ENCODE measurements at places on chromosomes 7 and 10. TPM values are rescaled to one million over a fixed set of nuclear protein-coding genes. Genes with fewer than 3 reads are reported as not detected.
A peak's percentile ranks its signal among the peaks of the same experiment; 100 is the strongest.

HBP1 gene
- 123 TPM for total RNA-seq

DNA sequence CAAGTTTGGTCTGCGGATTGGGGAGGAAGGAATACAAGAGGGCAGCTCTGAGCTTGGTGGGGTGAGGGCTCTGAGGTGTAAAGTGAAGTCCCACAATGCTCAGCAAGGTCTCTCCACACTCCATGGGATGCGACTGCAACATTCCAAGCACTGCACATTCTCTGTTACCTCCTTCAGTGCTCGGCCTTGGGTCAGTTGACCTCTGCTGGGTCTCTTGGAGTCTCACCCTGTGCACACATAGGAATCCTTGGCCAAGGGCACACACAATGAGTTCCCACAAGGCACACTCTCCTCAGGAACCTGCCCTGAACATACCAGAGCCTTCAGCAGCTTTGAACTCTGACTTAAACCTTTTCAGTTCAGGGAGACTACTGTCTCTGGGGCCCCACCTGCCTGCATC is 2.4 kb upstream of the WDFY4 start:
- no peak for DNase-seq

EN2 gene
- 2.2 TPM for total RNA-seq

- DNase-seq, result no peak
Observed at GRCh38 chr7:113207441-113207840, 89.1 kb upstream of the SMIM30 start.

PON3 gene
- total RNA-seq, result not detected

DNA sequence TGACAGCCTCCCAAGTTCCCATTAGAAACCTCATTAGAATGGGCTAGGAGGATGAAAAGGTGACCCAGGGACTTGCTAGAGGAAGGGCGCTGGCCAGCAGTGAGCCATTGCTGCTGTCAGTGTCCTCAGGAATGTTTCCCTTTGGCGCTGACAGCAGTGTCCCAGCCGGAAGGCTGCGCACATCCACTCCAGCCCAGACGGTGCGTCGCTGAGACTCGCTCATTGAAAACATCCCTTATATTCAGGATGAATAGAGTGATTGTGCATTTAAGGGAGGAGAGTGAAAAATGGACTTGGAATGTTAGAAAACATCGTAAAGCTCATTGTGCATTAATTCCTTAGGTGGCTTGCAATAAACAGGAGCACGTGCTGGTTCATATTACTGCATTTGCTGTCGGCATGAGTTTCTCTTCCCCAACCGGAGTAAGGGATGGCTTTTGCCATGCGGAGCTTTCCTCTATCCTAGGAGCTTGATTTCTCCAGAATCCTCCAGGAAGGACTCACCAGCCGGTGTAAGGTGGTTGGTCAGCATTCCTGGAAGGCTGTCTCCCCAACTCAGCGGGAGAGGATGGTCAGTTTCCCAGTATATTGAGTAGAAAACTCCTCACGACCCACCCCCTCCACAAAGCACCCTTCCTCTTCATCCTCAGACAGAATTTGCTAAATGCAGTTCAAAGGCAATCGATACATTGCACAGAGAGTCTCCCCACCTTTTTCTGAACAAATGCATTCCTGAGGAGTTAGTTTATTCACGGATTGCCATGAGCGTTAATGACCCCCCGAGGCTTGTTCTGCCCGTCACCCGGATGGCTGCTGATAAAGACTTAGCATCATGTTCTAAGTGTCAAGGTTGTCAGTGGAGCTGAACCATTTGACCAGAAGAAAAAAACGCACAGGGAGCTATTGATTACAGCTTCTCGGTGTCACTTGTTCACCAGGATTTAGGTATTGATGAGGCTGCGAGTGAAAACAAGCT is 201.8 kb downstream of the EBF3 start:
- peak; percentile 50 for DNase-seq

- DNase-seq, result no peak
Observed at GRCh38 chr7:133534816-133535215, 281.9 kb downstream of the EXOC4 start.

GJC3 gene
- total RNA-seq, result 0.29 TPM

- no peak for DNase-seq
Observed at GRCh38 chr10:14774214-14774580, 500 bp downstream of the FAM107B start.

- no peak for DNase-seq
Observed at GRCh38 chr10:112202561-112203241, 19.1 kb upstream of the GPAM start.

GRCh38 chr7:89232-90019 is 102.9 kb upstream of the FAM20C start:
- DNase-seq, result no peak

HYAL4 gene
- not detected for total RNA-seq

RINT1 gene
- 9.9 TPM for total RNA-seq

DNA sequence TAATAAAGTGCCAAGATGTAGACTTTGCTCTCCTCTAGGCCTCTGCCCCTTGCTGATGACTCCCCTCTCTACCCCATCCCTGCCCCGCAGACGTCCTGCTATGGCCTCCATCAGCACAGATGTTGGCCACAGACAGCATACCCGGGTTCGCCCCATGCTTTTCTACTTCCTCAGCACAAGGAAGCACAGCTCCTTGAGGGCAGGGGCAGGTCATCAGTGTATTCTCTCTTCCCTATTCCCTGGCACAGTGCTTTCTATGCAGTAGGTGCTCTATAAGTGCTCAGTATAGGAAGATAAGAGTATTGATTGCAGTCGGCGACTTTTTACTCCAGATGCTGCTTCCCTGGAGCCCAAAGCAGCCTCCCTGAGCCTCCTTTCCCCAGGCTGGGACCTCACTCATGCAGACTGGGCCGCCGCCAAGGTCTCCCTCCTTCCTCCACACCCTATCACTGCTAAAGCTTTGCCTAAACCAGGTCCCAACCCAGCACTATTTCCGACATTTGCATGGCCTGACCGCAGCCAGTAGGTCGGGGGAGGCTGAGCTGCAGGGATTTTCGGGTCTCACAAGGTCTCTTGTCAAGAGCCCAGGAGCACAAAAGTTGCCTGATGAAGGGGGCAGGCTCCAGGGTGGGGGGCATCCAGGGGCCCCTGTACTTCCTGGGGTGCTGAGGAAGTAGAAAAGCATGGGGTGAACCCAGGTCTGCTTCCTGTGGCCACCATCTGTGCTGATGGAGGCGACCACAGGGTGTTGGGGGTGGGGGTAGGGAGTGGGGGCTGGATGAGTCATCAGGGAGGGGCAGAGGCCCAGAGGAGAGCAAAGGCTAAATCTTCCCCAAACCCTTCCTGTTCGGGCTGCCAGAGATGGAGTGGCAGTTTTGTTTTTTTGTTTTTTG is 8.0 kb downstream of the CALHM3 start:
- no peak for DNase-seq

- DNase-seq, result no peak
Observed at GRCh38 chr10:51063166-51063565, 11.1 kb upstream of the PRKG1 start.

PTF1A gene
- not detected for total RNA-seq

GRCh38 chr10:77539147-77539935 is 98.3 kb downstream of the KCNMA1 start:
- DNase-seq, result no peak

GRCh38 chr10:47031211-47031900 is 120.1 kb downstream of the PTPN20 start:
- DNase-seq, result peak; percentile 36

TMEM176B gene
- 0.63 TPM for total RNA-seq

SKIDA1 gene
- 0.32 TPM for total RNA-seq

PIP gene
- not detected for total RNA-seq

- DNase-seq, result no peak
Observed at GRCh38 chr7:107937531-107937930, 46.5 kb downstream of the DLD start.

CYP3A5 gene
- not detected for total RNA-seq

DNA sequence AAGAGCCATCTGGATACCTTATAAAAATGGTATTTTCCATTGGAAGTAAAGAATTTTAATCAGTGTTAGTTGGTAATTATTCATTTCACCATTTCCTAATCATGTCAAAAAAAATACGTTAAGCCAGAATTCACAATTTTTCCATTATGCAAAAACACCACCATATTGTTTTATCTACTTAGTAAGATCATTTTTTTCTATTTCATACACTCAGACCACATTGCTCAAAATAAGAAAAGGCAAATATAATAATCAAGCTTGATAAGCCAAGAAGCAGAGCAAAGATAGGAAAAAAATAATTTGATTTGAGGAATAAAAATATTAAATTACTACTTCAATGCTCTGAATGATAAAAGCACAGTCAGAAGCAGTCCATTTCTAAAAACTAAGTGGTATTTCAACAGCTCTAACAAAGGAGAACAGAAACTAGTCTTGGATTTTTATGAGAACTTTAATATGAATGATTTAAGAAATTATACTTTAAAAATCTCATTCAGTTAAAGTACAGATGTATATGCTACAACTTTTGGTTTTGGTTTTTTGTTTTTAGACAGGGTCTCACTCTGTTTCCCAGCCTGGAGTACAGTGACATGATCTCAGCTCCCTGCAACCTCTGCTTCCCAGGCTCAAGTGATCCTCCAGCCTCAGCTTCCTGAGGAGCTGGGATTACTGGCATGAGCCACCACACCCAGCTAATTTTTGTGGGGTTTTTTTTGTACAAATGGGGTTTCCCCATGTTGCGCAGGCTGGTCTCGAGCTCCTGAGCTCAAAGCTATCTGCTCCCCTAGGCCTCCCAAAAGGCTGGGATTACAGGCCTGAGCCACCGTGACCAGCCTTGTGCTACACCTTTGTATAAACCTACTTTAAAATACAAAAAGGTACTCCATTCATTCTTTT is 46.6 kb downstream of the LRRN3 start:
- no peak for DNase-seq

IDI1 gene
- 94.8 TPM for total RNA-seq

GNAI1 gene
- total RNA-seq, result 59.5 TPM

DNA sequence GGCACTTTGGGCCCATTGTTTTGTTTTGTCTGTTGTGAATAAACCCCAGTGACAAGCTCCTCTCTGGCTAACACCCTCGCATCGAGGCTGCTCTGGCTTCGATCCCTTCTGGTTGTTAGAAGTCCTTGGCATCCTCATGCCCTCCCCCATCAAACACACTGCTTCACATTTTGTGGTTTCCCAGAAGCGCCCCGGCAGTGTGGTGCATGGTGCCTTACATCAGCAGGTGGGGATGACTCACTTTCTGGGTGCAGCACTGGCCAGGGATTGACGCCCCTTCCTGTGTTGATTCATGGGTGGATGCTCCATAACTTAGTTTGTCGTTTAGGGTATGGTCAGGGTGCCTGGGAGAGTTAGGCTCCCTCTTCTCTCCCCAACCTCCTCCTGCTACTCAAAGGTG is 51.4 kb downstream of the PLPP4 start:
- DNase-seq, result peak; percentile 5

- DNase-seq, result no peak
Observed at GRCh38 chr10:128499956-128500355, 373.7 kb upstream of the MKI67 start.

DNA sequence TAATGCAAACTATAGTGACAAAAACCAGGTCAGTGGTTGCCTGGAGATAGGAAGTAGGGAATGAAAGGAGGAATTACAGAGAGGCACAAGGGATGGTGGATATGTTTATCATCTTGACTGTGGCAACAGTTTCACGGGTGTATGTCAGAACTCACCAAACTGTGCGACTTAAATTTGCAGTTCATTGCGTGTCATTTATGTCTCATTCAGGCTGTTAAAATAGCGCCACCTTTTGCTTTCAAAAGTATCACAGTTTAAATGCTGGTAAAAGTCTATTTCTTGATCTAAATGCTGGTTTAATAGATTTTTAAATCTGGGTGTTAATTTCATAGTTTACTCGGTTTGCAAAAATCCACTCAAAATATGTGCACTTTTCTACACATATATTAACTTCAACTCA is 51.0 kb downstream of the PTTG1IP2 start:
- DNase-seq, result peak; percentile 43

PTPRZ1 gene
- total RNA-seq, result 36.8 TPM

JCAD gene
- total RNA-seq, result 0.53 TPM

- DNase-seq, result peak; percentile 66
Observed at GRCh38 chr10:79070606-79071395, 2.0 kb downstream of the ZMIZ1 start.

DNA sequence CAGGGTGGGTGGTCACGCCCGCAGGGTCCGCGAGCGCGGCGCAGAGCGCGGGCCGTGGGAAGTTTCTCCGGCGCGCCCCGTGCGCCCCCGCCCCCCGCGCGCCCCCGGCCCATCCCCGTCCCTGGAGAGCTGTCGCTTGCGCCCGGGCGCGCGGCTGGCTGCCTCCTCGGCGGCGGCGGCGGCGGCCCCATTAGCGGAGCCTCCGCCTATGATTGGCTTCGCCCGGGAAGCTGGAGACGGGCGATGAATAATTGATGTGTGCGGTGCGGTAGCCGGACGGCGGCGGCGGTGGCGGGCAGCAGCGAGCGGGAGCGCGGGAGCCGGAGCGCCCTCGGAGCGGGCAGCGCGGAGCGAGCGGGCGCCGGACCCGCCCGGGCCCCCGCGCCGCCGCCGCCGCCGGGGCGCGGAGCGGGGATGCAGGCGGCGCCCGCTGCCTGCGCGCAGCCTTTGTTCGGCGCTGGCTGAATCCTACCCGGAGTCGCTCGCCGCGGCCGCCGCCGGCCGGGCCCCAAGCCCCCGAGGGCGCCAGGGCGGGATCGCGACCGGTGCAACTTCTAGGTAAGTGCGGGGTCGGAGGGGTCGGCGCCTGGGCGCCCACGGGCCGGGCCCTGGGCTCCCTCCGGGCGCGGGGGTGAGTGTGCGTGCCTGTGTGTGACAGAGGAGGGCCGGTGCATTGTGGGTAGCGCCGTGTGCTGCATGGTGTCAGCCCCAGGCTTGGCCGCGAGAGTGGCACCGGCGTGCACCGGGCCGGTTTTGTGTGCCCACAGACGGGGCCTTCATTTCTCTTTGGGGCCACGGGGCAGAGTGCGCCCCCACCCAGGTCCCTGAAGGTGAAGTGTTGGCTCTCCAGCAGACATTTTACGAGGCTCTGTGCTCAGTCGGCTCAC is 103.8 kb upstream of the PPIF start:
- no peak for DNase-seq

NUPR2 gene
- total RNA-seq, result not detected

Data from SK-MEL-5 (cell line).